ENCODE measurements at places on chromosomes 1 and 21.

GRCh38 chr1:215345766-215346165 lies 221.3 kb upstream of the KCTD3 start:
- DNase-seq: no peak

- DNase-seq: peak; percentile 39
Observed at GRCh38 chr1:161182214-161182613, 4.9 kb upstream of the B4GALT3 start.

DNA sequence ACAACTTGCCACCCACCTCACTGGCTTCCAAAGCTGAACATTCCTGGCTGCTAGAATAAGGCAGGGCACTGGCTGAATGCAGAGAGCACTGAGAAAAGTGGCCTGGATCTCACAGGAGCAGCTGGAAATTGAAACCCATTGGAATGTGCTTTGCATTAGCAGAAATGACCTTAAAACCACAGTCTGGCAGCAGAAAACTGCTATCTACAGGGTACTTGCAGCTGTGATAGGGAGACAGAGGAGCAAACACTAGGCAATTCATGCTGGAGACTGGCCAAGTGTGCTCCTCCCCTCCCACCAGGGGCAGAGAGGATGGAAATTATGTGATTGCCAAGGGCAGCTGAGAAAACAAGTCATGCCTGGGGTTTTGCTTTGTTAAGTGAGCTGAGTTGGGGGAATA lies 47.2 kb downstream of the HSD3B1 start:
- no peak for DNase-seq

DNA sequence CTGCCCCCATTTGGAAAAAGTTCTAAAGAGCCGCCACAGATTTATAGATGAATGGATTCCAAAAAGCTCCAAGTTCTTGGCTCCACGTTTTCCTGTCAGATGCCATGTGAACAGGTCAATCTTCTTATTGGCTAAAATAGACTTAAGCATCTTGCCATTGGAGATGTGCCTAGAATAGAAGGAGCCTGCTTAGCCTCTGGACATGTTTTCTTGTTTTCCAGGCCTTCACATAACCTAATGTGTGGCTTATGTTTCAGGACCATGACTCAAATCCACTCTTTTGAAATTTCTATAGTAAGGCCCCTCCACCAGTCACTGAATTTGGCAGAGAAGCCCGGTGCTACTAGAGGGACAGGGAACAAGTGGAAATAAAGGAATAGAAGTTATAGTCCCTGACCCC lies 31.5 kb downstream of the PHC2 start:
- DNase-seq: no peak

DNA sequence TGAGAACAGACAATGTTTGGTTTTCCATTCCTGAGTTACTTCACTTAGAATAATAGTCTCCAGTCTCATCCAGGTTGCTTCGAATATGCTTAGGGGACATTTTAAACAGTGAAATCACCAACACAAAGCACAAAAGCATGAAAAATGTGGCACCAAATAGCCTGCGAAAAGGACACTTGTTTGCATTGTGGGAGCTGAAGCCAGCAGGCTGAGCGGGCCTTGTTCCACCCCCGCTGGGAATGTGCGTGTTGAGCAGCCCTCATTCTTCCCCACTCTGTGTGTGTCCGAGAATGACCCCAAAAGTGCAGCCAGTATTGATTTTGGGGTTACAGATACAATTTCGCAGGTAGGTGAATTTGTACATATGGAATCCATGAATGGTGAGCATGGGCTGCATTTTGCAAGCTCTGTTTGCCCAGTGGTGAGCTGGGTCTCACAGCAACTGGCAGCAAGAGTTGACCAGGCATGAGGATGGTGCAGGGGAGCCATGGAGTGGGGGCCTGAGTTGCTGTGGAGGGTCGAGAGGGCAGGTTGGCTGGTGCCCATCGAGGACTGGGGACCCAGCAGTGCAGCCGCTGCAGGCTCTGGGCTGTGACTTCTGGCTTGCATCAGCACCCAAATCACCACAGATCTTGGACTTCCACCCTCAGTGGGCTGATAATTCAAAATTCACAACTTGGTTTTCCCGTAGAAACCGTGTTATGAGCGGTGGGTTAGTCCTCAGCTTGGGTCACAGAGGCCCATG lies 29.4 kb downstream of the NENF start:
- DNase-seq: no peak

DNA sequence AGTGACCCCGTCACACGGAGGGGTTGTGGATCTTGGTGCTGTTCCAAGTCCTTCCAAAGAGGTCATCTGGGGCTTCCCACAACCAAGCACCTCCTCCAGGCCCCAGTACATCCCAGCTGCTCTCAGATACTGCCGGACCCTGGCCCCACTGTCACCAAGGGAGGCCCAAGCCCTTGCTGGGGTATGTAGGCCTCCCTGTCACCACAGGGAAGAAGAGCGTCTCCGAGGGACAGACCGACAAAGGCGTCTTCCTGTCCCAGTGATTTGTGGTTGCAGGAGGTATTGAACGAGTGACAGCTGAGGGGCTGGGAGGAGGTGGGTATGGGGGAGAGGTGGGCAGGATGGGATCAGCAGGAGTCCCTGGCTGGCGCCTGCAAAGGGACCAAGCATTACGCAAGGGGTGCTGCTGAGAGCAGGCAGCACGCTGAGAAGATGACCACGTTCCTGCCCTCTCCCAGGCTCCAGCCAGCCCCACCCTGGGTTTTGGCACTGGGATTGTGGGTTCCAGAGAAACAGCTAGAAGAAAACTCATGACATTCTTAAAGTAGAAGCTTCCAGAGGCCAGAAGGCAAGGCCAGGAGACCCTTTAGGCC lies 29.7 kb downstream of the LRP8 start:
- no peak for DNase-seq

GRCh38 chr1:20430355-20431175 lies 55.4 kb downstream of the CAMK2N1 start:
- peak; percentile 57 for DNase-seq

- DNase-seq: no peak
Observed at GRCh38 chr1:36769886-36770830, 264.2 kb downstream of the GRIK3 start.

GRCh38 chr1:151828921-151829320 lies 2.7 kb downstream of the RORC start:
- DNase-seq: no peak

DNA sequence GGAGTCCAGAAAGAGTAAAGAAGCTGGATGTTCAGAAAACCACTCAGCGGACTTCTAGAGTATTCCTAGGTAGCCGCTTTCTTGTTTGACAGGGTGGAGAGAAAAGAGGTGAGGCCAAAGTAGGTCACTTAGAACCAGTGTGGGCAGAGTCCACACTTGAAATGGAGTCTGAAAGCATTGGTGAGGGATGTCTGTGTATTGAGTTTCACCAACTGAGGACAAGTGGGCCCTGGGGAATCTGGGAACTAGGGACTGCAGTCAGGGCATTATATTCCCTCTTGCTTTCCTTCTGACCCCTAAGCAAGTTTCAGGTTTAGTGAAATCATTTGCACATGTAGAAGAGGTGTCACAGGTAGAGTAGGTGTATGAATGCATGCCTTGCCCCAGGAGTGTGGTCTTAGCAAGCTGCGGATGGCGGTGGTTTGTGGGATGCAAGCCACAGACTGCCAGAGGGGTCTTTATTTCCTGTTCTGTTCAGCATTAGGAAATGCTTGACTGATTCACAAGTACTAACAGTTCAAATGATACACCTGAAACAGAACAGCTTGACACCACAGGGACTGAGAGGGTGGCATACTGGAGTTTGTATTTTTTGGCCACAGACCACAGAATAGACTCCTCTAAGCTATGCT lies 1.1 kb upstream of the GNG12 start:
- DNase-seq: no peak

- no peak for DNase-seq
Observed at GRCh38 chr1:71262970-71263369, 182.1 kb upstream of the ZRANB2 start.

Data from Peyer's patch (tissue), 4 donors.